ENCODE measurements at places on chromosomes 6 and 20.

- no peak for DNase-seq
Observed at GRCh38 chr20:44833437-44833836, 23.1 kb upstream of the RIMS4 start.

DNA sequence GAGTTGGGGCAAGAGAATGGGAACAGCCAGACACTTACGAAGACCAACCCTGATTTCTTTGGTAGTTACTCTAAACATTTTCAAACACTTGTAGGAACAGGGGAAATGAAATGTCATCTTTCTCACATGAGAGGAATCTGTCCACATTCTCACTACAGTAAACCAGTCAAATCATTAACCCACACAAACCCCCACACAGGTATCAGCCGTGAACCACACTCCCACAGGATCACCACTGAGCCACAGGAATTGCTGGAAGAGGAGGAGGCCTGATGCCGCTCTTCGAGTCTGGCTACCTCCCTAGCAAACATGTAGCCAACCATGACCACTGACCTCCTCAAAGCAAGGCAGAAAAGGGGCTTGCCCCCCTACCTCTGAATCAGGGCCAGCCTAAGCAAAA, 6.9 kb upstream of the RSPO3 start:
- DNase-seq = no peak

GRCh38 chr6:49269190-49269589, 193.9 kb downstream of the MMUT start:
- no peak for DNase-seq

- DNase-seq = no peak
Observed at GRCh38 chr6:43886717-43887339, 116.8 kb downstream of the VEGFA start.

DNA sequence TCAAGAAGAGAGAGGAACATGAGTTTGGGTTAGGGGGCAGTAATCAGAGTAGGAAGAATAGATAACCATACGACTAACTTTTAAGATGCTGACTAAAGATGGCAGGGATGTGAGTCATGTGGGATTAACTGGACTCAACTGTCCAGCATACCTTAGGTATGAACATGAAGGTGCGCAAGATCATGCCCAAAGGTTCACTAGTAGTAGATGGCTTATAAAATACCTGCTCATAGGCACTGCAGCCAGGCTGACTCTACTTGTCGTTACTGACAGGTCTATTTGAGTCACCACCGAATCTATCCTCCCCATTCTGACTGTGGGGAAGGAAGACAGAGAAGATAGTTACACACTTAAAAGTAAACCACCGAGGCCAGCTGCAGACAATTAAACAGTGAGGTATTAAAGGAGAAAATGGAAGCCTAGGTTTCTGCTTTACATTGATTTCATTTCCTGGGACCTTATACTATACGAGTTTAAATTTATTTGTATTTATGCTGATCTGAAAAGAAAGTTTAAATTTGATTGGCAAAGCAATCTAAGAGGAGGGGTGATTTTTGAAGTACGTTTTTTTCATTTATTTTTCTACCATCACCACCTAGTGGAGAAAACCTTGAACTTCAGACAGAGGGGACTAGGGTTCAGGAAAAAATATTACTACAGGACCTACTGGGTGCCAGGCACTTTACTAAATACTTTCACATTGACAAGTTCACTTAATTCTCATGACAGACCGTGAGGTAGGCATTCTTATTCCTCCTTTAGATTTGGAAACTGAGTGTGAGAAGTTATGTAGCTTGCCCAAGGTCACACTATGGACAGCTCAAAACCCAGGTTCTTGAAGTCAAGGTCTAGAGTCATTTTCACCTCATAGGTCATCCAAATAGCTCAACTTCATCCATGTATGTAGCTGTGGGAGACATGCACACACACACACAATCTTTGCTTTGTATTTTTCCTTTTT, 4.0 kb upstream of the WRNIP1 start:
- DNase-seq = no peak

DNA sequence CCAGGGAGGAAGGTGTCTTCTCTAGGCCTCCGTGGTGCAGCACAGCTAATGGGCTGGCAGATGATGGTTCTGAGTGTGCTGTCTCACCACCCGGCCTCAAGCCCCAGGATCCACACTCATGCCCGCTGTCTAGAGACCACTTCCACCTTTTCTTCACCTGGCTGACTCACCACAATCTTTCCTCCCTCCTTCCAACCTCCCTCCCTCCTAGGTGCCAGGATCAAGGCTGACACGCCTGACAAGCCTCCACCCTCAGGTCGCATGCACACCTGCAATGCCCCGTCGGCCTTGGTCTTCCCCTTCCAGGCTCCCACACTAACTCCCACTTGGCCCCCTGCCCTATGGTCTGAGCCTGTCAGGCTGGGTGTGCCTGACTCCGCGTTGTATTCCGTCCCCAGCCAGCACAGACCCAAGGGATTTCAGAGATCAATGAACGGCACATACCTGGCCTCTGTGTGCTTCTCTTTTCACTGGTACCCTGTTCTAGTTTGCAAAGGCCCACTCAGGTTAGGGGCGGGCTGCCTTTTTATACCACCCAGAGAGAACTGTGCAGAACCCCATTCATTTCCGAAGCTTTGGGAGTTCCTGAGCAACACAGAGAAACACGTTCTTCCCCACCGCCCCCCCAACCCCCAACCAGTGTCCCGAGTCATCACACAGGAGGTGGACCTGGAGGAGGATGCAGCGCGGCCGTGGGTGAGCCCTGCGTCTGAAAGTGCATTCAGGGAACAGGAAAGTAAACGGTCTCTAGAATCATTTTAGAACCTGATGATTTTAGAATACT, 39.3 kb downstream of the PMEPA1 start:
- DNase-seq = no peak

GRCh38 chr6:9482030-9482738, 932.7 kb downstream of the TFAP2A start:
- no peak for DNase-seq

DNA sequence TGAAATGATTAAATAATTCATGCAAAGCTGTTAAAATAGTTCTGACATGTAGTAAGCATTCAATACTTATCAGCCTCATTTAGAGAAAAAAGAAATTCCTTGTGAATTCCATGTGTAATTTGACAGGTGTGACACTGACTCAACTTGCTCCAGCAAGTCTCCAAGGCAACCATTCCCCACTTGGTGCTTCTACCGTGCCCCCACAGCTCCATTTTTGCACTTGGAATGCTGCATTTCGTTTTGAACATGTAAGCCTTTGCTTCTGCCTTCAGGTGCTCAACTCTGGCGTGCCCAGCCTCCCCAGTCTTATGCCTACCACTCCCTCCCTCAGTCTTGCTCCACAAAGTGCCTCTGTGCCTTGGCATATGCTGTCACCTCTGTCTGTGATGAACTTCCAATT, 760.6 kb upstream of the CHD6 start:
- no peak for DNase-seq

DNA sequence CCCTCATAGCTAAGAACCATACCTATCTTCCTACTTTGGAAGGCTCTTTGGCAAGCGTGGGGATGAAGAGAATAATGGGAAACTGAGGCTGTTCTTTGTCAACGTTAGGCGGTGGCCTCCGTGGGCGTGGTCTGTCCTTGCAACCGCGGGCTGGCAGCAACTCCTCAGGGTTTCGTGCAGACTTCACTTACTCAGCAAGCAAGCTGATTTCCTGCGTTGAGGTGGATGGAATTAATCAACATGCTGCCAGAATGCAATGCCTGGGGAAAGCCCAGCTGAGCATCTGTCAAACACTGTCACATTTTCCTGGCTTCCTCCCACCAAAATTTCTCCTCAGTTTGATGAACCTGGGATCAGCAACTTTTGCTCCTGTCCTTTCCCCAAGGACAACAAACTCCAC, 9.2 kb upstream of the IL17F start:
- DNase-seq = no peak

DNA sequence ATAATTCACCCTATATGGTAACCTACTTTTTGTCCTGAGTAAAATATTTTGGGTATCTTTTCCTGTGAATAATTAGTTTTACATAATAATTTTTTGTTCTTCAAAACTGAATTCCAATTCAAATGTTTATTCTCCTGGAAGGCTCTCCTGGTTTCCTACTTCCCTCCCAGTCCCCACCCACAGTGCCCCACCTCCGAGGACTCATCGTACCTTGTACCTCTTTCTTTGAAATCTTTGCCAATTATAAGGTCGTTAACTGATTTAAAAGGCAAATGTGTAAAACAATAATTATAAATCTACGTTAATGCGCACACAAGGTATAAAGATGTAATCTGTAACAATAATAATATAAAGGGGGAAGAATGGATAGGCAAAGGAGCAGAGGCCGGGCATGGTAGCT, 40.5 kb upstream of the VEGFA start:
- DNase-seq = no peak

GRCh38 chr20:34472246-34472925, 43.8 kb upstream of the DYNLRB1 start:
- DNase-seq = no peak

DNA sequence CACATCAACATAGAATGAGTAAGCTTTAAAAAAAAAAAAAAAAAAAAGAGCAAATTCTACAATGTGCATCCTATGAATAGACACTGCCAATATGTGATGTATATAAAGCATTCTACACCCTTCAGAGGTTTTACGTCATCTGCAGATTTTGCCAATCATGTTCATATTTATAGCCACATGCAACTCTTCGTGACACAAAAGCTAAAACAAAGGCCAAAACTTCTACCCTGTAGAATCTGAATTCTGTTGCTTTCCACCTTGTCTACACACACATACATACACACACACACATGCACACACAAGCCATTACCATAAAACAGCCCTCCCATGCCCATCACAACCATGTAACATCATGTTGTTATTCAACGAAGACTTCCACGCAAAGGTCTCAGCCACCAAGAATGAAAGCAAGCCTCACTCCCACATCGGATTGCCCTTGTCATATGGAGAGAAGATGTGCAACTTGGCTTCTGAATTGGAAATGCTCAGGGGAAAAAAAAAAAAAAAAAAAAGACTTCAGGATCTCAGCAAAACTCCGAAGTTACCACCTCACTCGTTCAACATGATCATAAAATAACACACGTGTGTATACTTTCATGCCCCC, 479.4 kb upstream of the JARID2 start:
- no peak for DNase-seq

DNA sequence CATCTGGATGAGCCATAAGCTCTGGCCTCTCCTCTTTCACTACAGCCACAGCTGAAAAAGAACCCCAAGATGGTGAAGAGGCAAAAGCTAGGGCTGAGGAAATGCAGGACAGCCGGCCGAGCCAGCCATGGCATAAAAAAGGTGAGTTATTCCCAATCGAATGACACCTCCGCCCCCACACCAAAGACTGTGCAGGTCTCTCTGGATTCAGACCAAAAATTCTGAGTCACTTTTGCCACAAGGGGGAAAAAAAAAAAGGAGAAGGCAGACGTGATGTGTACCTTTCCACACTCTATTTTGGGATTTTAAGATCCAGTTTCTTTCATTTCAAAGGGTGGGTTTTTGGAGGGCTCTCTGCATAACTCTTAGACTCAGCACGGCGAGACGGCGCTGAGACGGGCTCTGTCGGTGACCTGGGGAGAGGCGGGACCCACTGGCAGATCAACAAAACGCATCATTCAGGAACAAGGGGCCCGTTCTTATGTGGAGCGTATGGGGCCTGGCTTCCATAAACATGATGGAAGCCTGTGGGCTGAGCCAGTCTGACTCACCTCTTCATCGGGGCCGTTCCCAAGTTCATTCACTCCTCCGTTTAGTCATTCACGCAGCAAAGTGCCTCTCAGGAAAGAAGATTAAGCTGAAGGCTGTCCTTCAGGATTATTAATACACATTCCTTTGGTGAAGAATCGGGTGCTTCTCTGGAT, 54.8 kb downstream of the NFATC2 start:
- no peak for DNase-seq

DNA sequence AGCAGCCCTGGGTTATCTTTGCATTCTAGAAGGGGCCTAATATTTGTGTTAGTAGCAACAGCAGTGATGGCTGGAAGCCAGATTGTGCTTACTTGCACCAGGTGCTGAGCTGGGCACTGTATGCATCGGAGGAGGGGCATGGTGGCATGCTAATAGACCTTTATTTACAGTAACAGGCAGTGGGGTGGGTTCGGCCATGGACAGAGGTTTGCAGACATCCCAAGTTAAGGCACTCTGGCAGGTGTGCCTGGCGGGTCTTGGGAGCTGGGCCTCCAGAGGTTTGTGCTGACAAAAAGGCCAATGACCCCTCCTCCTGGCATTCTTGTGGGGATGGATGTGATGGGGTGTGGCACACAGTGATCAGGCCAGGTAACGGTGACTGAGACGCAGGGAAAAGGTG, 39.0 kb upstream of the CD93 start:
- no peak for DNase-seq

- DNase-seq = no peak
Observed at GRCh38 chr20:62561948-62562347, 80.4 kb upstream of the SLCO4A1 start.

- DNase-seq = no peak
Observed at GRCh38 chr20:61918548-61918947, 147.1 kb downstream of the TAF4 start.

GRCh38 chr20:41316602-41317545, 657 bp downstream of the ZHX3 start:
- peak; percentile 84 for DNase-seq

- no peak for DNase-seq
Observed at GRCh38 chr6:150741633-150742200, 123.8 kb upstream of the MTHFD1L start.

DNA sequence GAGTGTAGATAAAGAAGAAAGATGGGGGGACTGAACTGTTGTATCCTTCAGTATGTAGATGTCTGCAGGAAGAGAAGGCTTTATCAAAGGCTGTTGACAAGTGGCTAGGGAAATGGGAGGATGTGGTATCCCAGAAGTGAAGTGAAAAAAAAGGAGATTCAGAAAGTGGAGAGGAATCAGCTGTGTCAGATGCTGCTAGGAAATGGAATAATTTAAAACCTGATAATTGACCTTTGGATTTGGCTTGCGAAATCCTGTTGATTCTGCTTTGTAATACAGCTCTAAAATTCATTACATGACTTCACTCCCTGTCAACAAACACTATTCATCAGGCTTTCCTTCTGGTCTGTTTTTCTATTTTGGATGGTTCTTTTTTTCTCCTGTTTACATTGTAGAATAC, 41.7 kb downstream of the PHF3 start:
- DNase-seq = no peak

- no peak for DNase-seq
Observed at GRCh38 chr6:5584078-5584482, 322.8 kb downstream of the FARS2 start.

GRCh38 chr6:25147223-25147622, 132.0 kb upstream of the CARMIL1 start:
- no peak for DNase-seq

- no peak for DNase-seq
Observed at GRCh38 chr6:99606656-99607415, at the start of gene PRDM13. TSS of gene PRDM13 (plus strand) at chr6:99606833. CDS start at chr6:99607035, 202 bp downstream.

Data from activated T-cell treated with anti-CD3 and anti-CD28 coated beads, Interleukin-2, amount 50 U/mL, for 1 hour (primary cell).